ENCODE measurements at places on chromosomes 5 and 9.

- no peak for DNase-seq
Measured at GRCh38 chr5:32428426-32428825, 16.1 kb downstream of the ZFR start.

- DNase-seq: no peak
Measured at GRCh38 chr9:129164246-129164930, 13.7 kb downstream of the IER5L start.

GRCh38 chr5:173324115-173325001 is 3.9 kb downstream of the STC2 start:
- DNase-seq: peak; percentile 64

- no peak for DNase-seq
Measured at GRCh38 chr5:58775701-58776262, 192.9 kb downstream of the RAB3C start.

GRCh38 chr9:98521141-98521540 is 187.6 kb downstream of the GABBR2 start:
- DNase-seq: no peak

DNA sequence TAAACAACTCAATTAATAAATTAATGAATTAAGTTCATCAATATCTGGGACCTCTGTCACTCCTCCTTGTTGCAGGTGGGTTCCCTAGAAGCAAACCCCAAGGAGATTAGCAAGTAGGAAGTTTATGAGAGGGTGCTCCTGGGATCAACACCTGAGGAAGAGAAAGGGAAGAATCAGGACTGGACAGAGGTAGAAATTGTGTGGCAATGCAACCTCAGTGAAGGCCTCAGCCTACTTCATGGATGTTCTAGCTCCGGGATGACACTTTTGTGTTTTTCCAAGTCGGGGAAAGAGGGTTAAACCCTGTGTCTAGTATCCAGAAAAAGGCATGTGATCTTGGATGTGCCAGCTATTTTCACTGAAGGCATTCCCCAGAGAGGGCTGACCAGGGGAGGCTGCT is 23.2 kb downstream of the MAMDC2 start:
- DNase-seq: no peak

DNA sequence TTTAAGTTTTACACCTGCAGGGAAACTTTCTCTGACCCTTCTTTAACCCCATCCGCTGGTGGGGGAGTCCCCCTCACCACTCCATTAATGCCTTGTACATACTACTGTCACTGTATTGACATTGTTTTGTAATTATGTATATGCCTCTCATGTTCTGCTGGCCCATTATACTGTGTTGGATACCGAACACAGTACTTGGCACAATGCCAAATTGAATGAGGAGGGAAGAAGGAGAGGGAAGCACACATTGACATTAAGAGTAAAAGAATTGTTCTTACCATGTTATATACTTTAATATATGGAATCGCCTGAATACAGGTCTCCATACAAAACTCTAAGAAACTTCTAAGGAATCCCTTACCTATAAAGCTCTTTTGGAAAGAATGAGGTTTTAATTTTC is 73.6 kb upstream of the GRHPR start:
- DNase-seq: no peak

DNA sequence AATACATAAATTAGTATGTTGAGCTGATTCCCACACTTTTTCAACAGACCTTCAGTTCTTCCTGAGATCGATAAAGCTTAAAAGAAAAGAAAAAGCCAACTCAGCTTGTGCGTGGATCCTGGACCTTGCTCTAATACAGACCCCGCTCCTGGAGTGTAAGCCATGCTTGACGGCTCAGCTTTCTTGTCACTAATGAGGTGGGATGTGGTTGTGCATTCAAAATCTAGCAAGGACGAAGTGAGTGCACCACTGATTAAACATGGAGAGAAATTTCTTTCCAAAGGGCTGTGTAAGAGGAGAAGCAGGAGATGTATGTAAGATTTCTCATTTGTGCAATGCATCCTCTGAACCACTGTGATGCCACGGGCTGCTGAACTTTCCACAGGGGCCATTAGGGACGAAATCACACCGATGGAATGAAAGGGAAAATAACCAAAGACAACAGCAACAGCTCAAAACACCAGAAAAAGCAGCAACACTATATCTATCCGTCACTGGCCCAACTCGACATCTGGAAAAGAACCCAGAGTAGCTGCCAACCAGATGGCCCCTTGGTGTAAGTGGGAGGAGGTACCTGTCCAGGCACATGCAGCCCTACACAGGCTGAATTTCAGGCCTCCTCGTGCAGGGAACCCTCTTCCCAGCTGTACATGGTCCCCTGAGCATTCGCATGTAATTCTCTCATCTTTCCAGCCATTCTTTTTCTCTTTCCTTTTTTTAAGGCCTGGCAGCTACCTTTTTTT is 178.9 kb downstream of the SREK1 start:
- no peak for DNase-seq

GRCh38 chr9:121292801-121293241 is 24.9 kb downstream of the GSN start:
- DNase-seq: no peak

DNA sequence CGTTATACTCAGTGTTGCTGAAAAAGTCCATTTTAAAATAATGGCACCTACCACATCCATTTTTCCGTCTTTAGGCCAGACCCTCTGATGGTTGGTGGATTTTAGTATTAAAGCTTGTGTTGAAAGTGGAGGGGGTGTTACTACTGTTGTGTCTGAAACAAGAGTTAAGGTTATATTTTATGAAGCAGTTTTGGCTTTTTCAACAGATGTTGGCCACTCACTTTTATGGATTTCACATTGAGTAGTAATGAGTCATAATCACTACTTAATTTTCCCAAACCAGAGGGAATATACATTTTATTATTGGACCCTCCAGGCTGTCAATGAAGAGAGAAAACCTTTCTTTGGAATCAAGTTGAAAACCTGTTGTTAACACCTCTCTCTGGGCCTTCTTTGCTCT is 88.0 kb downstream of the TRIO start:
- DNase-seq: no peak

DNA sequence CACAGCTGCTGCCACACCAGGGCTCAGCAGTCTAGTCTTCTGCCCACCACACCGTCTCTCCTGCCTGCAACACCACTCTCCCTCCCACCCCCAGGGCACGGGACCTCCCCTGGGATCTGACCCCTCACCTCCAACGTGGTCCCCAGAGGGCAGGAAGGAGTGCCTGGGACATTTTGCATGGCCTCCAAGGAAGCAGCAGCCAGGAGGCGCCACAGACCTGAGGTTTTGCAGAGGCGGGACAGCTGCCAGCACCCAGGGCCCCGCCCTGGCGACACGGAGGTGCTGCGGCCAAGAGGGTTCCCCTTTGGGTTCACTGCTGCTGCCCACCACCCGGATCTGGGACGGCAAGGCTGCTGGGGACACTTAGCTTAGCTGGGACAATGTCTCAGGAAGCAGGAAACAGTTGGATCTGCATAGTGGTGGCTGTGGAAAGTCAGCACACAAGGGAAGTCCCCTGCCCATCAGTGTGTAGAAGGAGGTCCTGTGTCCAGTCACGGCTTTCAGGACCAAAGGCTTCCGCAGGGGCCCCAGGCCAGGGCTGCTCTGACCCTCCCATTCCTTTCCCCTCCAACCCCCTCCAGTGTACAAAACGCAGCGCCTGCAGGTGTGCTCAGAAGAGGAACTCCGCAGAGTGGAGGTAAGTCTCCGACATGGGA is 13.8 kb downstream of the PROP1 start:
- no peak for DNase-seq

DNA sequence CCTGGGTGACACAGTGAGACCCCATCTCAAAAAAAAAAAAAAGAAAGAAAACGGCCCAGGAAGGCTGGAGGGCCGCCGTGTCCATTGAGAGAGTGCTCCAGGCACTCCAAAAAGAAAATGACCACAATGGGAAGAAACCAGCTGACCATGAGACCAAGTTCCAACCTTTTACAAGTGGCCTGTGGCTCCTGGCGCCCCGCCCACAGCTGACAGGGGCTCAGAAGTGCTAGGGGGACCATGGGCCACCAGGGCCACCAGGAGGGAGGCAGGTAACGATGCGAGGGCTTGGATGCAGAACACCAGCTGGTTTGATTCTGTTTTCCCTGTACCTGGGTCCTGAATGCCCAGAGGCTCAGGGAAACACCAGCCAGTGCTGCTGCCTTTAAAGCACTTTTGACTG is 34.6 kb downstream of the FXN start:
- DNase-seq: no peak

- DNase-seq: peak; percentile 45
Measured at GRCh38 chr5:96816411-96816939, 8.7 kb upstream of the ERAP1 start.

- DNase-seq: no peak
Measured at GRCh38 chr5:60577116-60577515, 122.8 kb downstream of the DEPDC1B start.

DNA sequence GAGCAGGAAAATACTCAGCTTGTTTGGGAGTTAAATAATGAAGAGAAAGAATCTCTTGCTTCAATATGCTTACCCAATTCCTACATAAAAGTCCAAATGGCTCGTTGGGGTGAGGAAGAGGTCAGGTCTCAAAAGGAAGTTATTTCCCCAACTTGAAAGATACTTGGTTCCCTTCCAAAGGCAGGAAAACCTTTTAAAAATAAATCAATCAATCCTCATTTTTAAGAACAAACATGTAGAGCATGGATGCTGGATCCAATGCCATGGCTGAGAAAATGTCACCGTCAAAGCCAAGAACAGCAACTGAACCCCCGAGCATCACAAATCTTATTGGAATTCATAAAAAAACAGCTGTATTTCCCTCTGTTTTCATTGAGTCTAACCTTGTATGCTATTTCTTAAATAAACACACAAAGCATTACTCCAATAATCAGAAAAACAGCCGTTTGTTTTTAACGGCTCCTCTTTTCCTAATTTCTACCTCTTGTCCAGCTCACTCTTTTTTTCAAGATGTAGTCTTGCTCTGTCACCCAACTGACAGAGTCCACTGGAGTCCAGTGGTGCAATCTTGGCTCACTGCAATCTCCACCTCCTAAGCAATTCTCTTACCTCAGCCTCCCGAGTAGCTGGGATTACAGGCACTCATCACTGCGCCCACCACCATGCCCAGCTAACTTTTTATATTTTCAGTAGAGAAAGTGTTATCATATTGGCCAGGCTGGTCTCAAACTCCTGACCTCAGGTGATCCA is 140.7 kb downstream of the GNA14 start:
- no peak for DNase-seq

GRCh38 chr5:64018966-64019365 is 56.7 kb upstream of the HTR1A start:
- DNase-seq: no peak

DNA sequence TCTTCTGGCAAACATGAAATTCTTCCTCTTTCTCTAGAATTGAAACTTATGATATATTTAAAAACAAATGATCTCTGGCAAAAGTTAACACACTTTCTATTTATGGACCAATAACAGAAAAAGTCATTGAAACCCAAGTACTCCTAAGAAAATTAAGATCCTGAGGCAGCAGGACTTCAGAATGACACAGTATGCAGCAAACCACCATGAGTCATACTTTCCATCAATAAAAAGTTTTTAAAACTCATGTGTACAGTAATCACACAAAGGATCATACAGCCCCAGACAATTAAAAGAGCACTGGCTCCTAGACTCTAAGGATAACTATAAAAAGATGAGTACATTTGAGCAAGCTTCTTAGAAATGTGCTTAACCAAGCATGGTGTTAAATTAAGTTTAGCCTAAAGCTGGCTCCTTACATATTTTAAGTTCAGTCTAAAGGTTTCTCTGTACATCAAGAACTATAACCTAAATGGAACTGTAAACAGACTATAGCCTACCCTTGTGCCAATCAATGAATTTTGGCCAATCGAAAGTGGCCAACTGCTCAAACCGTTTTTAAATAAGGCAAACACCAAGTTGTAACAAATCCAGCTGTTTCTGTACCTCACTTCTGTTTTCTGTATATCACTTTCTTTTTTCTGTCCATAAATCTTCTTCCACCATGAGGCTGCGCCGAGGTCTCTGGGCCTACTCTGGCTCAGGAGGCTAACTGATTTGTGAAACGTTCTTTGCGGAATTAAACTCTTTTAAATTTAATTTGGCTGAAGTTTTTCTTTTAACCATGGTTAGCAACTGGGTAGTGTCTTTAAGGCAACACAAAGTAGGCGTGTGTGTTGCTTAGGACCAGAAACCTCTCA is 232.1 kb upstream of the PIK3R1 start:
- no peak for DNase-seq

GRCh38 chr9:109789556-109789955 is 9.6 kb downstream of the PALM2AKAP2 start:
- no peak for DNase-seq

DNA sequence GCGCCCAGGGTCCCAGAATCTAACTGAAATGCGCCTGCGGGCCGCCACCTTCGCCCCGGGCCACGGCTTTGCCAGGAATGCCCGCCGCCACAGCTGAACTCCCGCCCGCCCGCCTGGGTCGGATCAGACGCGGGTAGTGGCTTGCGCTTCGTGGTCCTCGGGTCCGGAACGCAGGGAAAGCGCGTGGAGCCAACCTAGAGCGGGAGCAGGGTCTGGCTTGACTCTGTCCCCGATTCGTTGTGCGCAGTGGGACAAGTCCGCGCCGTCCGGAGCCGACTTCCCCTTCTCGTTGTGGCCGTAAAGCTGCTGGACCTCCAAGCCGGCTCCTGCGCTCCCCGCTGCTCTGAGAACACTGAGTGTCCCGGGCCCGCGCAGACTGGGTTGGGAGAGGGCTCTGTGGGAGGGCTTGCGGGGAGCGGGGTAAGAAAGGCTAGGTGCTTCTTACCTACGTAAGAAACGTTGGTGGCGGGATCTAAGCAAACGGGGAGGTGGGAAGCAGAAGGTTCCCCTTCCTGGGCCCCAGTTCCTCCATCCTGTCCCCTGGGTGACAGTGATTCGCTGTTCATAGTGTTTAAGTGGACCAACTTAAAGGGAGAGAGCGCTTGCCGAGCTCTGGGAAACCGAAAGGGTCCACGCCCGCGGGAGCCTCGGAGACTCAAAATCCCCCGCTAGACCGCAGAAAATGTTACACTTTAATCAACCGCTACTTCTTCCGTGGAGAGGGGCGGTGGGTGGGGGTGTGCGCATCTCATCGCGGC is 4.4 kb upstream of the FOXE1 start:
- no peak for DNase-seq

DNA sequence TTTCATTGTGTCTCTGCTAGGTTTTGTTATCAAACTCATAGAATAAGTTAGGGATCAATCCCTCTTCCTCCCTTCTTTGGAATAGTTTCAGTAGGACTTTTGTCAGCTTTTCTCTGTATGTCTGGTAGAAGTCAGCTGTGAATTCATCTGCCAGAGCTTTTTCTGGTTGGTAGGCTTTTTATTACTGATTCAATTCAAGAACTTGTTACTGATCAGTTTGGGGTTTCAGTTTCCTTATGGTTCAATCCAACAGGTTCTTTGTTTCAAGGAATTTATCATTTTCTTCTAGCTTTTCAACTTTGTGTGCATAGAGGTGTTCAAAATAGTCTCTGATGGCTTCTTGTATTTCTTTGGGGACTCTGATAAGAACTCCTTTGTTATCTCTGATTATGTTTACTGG is 221.7 kb downstream of the FGF10 start:
- no peak for DNase-seq

GRCh38 chr5:10528056-10528816 is 35.6 kb upstream of the ANKRD33B start:
- DNase-seq: no peak

GRCh38 chr5:139392324-139392677 is 2.6 kb upstream of the MZB1 start:
- no peak for DNase-seq

- no peak for DNase-seq
Measured at GRCh38 chr9:127991017-127991756, 10.4 kb upstream of the EEIG1 start.
